Stimulated activated CD8-positive, alpha-beta memory T cell treated with anti-CD3 and anti-CD28 coated beads, Interleukin-4, amount 100 ng/mL, for 1 hour (primary cell): ENCODE measurements at places on chromosomes 7 and 10.

DNA sequence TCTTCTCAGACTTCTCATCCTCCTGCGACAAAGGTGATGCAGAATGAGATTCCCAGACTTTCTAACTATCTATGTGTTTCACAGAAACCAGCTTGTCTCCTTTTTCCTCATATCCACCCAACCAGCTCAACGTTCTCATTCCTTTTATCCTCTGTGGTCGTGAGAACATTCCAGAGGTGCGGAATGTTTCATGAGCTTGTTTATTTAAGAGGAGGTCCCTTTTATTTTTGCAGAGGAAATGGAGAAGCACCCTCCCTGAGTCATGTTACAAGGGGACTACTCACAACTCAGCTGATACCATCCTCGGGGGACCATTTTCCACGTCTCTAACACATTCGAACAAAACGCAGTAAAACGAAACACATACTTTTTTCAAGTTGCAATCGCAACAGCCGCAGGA, 93.2 kb downstream of the ZRANB1 start:
- DNase-seq: no peak

DNA sequence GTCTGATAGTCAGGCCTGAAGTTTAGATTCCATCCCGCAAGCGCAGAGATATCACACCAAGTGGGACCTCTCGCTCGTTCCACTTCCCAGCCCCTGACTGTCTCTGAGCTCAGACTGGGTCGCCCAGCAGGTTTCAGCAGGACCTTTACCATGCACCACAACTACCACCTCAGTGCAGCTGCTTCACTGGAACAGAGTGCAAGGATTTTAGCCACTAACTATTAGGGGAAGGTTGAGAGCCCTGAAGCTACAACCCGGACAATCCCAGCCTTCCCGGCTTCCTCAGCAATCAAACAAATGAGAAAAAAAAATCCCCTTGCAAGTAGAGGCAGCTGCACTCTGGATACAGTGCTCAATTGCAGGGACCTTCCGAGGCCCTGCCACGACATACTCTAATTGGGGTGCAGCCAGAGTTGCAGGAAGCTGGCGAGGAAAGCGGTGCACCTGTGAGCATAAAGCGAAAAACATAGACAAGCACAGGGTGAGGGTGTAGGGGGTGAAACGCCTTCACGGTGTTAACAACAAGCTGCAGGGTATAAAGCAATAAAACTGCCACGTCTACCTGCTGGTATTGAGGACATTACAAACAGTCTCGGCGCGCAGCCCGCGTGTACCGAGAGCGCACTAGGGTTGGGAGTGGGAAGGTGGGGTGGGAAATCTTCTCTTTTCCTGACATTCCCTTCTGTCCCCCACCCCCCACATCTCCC, 2.6 kb upstream of the DLX6 start:
- DNase-seq: no peak

DNA sequence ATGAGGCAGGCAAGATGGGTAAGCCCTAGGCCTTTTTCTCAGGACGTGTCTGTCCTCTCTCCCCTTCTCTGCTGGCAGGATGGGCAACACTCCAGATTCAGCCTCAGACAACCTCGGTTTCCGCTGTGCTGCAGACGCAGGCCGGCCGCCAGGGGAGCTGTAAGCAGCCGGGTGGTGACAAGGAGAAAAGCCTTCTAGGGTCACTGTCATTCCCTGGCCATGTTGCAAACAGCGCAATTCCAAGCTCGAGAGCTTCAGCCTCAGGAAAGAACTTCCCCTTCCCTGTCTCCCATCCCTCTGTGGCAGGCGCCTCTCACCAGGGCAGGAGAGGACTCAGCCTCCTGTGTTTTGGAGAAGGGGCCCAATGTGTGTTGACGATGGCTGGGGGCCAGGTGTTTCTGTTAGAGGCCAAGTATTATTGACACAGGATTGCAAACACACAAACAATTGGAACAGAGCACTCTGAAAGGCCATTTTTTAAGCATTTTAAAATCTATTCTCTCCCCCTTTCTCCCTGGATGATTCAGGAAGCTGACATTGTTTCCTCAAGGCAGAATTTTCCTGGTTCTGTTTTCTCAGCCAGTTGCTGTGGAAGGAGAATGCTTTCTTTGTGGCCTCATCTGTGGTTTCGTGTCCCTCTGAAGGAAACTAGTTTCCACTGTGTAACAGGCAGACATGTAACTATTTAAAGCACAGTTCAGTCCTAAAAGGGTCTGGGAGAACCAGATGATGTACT, 13.1 kb downstream of the PHKG1 start:
- DNase-seq: no peak

GRCh38 chr10:64773357-64773756, 1252.2 kb downstream of the REEP3 start:
- no peak for DNase-seq

- DNase-seq: no peak
Measured at GRCh38 chr10:45444976-45445898, 71.2 kb downstream of the ALOX5 start.

GRCh38 chr7:135772639-135773222, 24.1 kb upstream of the FAM180A start:
- no peak for DNase-seq

- DNase-seq: no peak
Measured at GRCh38 chr10:34484164-34484563, 330.9 kb downstream of the PARD3 start.

DNA sequence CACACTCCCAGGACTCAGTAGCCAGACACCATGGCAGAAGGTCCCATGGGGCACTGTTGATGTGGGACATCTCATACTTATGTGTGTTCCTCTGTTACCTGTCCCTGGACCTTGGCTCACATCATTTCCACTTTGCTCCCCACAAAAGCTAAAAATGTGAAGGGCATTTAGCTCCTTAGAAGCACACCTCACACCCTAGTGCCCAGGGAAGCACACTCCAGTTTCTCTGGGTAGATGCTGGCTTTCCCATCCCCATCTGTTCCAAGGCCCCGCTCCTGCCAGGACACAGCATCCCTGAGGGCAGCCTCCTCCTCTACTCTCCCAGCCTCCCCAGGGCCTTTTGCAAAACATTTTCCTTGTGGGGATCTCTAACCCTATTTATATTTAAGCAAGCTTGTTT, 572.4 kb upstream of the MGMT start:
- DNase-seq: no peak

GRCh38 chr7:142319970-142320369, 62.1 kb upstream of the PRSS58 start:
- DNase-seq: no peak

DNA sequence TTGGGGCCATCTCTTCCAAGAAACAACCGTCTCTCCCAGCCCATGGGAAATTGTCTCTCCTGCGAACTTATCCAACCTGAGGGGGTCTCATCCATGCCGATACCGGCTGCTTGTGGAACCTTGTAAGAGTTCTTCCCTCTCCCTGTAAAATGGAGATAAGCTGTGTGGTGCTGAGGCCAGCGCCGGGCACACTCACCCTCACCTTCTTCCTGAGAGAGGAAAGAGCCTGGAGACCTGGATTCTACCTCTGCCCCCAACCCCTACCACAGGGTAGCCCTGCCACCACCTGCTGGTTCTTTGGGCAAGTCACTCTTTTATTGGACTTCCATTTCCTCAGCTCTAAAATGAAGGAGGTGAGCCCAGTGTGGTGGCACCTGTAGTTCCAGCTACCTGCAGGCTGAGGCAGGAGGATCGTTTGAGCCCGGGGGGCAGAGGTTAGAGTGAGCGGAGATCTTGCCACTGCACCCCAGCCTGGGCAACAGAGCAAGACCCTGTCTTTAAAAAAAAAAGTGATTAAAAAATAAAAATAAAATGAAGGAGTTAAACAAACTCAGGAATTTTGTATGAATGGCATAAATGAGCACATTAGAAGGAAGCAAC, 38.4 kb upstream of the PSAP start:
- DNase-seq: no peak

DNA sequence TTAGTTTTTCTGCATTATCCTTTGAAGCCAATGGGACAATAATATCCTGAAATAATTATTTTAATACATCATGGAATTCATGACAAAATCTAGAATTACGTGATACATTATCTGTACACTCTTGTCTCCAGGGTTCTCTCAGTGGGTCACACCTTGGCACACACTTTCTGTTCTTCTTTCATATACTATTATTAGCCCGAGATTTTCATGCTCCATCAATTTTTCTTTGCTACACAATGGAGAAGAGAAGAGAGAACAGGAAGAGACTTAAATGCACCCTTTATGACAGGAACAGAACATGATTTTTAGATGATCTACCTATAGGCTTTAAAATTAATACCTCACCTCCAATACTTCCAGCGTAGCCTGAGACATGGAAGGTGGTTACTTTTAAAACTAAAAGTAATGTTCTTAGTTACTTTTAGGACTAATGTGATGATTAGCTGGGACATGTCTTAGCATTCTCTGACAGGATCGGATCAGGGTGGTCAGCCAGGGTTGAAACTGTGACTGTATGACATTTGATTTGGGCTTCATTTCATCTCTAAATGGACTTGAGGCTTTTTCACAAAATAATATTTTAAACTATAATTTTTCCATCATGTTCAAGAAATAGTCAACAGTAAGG, 148.2 kb upstream of the WNT16 start:
- DNase-seq: no peak

GRCh38 chr10:14405076-14406065, 74.6 kb upstream of the FRMD4A start:
- DNase-seq: no peak

GRCh38 chr10:13016426-13016825, 14.9 kb upstream of the CCDC3 start:
- DNase-seq: no peak

- DNase-seq: no peak
Measured at GRCh38 chr7:44286182-44286617, 39.2 kb downstream of the CAMK2B start.
